Adipocyte (in vitro differentiated cells): ENCODE measurements at places on chromosomes 4 and X.

- DNase-seq = peak; percentile 67
These were observed at the start of gene SEL1L3 for GRCh38 chr4:25862411-25863346. Gene SEL1L3, minus strand, starts transcription at chr4:25862988. Its CDS starts 152 bp downstream, at chr4:25862836.

DNA sequence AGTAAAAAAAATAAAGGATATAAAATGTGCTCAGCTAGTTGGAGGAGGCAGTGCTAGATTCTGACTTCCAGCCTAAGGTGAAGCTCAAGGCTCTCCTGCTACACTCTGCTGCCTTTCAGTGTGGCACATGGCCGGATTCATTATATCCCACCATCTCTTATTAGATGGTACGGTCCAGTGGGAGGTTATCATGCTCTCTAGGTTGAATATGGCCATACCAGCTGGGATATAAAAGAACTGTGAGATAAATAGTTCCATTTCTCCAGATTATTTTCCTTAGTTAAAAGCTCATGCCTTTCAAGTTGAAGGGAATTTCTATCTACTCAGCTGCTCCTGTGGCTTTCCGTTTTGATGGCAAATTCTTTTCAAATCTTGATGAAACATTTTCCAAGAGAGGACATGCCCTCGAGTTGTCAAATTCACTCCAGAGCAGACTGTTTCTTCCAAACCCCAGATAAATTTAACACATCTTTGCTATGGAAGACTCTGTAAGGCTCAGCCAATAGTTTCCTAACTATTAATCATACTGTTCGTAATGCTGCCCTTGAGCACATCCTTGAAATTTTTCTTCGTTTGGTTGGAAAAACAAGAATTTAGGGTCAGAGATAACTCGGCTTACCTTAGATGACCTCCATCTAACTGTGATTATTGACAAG, 2.2 kb upstream of the MGARP start:
- peak; percentile 49 for DNase-seq

DNA sequence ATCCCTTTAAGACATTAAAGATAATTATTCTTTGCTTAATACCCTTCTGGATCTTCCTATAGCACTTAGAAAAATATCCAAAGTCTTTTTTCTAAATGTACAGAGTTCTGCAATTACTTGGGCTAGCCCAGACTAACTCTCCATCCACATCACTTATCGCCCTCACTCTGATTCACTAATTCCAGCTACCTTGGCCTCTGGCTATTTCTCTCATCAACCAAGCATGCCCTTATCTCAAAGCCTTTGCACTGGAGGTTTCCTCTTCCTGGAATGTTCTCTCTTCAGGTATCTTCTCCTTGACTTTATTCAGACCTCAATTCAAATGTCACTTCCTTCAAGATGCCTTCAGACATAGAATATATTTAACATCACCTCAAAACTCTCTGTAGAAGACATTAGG, 345.1 kb upstream of the SMIM31 start:
- DNase-seq = no peak

DNA sequence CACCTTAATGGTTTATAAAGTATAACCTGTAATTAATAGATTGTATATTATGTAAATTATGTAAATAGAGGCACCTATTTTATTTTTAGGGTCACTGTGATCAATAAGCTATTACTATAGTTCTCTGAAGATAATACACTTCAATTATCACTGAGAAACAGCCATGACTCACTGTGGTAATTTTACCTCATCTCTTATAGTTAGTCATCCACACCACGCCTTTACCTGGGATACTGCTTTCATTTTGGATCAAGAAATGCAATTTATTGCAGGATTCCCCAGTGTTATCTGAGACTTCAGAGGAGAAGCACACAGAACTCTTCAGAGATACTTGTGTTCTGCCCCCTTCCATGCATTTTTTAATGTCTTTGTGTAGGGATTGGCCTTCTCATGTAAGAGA, 348.1 kb upstream of the ATOH1 start:
- DNase-seq = no peak

DNA sequence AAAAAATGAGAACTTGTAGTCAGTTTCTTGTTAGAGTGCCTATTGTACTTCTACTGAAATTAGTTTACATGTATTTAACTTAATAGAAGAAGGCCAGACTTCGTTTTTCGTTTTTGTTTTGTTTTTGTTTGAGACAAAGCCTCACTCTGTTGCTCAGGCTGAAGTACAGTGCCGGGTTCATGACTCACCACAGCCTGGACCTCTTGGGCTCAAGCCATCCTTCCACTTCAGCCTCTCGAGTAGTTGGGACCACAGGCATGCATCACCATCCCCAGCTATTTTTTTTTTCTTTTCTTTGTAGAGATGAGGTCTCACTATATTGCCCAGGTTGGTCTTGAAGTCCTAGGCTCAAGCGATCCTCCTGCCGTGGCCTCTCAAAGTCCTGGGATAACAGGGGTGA, 793.9 kb downstream of the ADGRL3 start:
- no peak for DNase-seq

- no peak for DNase-seq
These were observed 695.6 kb upstream of the FAM241A start for GRCh38 chr4:111449657-111450056.

GRCh38 chr4:125727931-125728330, 413.2 kb downstream of the FAT4 start:
- DNase-seq = peak; percentile 10

DNA sequence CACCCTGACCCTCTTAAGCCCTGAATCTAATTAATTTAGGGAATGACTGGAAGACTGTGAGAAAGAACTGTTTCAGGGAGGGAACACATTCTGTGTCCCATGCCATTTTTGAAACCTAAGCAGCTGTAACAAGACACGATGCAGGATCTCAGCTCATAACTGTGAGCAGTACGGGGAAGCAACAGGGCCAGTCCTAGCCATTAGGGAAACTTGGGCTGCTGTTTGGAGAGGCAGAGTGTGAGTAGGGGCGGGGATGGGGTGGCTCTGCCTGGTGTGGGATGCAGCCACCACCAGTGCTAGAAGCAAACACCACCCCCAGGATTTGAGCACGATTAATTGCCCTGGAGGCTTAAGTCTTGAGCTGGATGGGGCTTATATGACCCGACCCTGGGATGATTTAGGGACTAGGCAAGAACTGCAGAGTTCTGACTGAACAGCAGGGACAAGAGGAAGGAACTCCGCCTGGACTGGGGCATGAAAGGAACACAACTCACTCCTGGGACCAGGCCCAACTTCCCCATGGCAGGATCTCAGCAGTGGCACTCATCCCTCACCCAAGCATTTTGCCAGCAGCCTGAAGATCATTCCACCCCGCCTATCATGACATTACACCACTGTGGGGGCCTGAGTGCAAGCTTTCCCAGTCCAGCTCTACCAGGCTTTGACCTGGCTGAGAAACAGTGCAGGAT, 43.1 kb downstream of the ATRX start:
- DNase-seq = no peak

- no peak for DNase-seq
These were observed 149.7 kb upstream of the MSX1 start for GRCh38 chr4:4709736-4710135.

GRCh38 chrX:555725-556666, 74.6 kb upstream of the SHOX start:
- no peak for DNase-seq

- DNase-seq = no peak
These were observed 10.1 kb upstream of the EXOSC9 start for GRCh38 chr4:121790976-121791375.

DNA sequence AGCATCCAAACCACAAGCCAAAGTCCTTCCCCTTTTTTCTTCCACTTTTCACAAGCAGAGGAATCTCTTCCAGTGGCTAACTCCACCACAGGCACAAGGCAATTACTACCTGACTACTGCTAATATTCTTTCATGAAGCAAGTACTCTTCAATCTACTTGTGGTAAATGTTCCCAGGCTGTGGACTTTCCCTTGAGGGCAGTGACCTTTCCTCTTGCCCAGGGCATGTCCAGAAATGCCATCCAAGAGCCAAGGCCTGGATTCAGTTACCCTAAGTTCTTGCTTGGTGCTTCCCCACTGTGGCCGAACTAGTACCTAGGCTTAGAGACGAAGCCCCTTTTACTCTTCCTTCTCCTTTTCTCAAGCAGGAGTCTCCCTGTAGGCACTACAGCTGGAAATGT, 400.7 kb downstream of the DCAF12L2 start:
- no peak for DNase-seq

DNA sequence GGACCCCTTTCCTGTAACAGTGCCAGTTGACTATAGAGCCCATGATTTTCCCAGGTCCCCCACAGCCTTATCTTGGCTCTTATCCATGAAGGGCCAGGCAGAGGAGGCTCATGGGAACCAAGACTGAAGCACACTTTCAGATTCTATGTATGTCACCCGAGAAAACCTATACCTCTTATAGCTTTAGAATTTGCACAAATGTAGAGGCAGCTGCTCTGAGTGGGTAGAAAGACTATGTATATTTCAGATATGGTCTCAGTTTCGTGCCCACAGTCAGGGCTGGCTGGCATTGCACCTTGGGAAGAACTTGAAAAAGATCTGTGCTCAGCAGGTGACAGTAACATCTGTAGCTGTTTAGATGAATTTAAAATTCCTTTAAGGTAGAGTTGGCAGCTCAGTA, 8.3 kb upstream of the LNX1 start:
- DNase-seq = no peak

- no peak for DNase-seq
These were observed 60.4 kb downstream of the MMRN1 start for GRCh38 chr4:89954906-89955695.

DNA sequence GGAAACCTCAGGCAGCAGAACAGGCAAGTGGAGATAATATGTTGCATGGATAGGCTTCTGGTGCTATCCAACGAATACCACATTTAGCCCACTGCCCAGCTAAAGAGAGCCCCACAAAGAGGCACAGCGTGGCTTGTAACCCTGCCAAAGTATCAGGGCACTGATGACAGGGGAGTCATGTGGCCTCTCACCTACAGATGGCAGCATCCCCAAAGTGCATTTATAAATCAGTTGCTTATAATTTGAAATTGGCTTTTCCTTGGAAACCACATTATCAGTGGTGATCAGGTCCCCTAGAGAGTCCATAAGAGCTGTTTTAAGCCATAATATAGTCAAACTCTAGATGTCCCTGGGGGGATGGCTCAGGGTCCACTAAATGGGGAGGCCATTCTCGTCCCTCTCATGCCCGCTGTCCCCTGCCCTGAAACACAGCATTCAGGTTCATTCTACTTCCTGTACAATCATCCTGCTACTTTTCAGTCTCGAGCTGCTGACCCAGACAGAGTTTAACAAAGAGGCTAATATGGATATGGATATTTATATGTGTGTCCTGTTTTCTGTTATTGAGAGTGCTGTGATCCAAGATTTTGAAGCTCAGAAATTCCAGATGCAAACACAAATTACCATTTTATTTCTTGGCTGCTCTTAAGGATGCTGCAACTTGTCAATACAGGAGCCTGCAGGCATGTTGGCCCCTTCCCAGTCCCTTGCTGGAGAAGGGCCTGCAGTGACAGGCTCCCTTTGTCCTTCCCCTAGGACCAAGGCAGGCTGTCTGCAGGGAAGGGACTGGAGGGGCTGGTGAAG, 28.5 kb downstream of the SRPX start:
- DNase-seq = peak; percentile 44

DNA sequence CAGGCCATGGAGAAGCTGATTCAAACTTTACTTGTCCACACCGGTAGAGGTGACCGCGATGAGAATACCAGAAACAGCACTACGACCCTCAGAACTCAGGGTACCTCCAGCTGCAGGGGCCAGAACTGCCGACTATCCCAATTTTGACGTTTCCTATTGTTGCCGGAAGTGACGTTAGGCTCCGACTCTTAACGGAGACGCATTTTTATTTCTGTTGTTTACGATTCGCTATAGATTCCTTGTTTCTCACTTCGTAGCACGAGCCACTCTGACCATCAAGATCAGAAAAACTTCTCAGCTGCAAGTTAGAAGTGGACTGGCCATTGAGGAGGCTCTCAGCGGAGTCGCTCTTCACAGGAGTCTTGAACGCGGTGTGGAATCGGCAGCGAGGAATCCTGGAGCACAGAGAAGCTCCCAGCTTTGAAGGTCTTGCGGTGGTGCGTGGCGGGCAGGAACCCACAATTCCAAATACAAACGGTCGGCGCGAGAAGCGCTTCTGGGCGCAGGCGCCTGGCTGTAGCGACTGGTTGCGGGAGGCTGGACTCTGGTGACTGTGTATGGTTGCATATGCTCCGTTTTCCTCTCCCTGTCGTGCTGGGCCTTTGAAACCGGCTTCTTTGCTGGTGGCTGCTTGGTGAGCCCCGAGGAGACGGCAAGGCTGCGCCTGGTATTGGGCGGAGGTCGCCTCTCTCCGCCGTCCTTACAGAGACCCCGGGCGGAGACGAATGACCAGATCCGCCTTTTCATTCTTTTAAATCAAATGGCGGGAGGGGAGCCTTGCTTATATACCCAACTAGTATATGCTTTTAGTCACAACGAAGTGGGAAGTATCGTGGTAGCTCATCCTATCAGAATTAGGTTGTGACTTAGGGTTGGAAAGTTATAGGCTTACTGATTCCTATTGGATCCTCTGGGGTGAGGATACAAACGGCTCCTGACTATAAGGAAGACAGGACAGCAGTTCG, at the start of the genes CEP44 and FBXO8:
TSS of gene CEP44 (plus strand) at position 405 of the 965 bp plus-strand sequence. CDS start 15,211 bp downstream, outside the sequence.
TSS of gene FBXO8 (minus strand) at position 161 of the 965 bp plus-strand sequence. CDS start 20,575 bp downstream, outside the sequence.
- peak; percentile 92 for DNase-seq

- no peak for DNase-seq
These were observed 4.7 kb downstream of the ZXDB start for GRCh38 chrX:57596516-57596915.

DNA sequence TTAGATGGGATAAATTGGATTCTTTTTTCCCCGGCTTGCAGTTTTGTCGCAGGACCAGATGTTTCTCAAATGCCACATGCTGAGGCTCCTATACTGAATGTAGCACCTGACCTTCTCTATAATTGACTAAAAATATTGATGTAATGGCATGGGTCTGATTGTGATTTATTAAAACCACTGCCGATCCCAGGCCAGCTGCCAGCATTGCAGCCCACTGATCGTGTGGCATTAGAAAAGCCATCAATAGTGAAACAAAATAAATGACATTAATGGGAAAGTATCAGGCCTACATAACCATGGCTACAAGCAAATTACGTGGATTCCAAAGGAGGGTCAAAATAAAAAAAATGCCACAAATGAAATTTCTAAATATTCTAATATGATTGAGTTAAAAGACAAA, 98.7 kb downstream of the MAB21L2 start:
- DNase-seq = no peak

DNA sequence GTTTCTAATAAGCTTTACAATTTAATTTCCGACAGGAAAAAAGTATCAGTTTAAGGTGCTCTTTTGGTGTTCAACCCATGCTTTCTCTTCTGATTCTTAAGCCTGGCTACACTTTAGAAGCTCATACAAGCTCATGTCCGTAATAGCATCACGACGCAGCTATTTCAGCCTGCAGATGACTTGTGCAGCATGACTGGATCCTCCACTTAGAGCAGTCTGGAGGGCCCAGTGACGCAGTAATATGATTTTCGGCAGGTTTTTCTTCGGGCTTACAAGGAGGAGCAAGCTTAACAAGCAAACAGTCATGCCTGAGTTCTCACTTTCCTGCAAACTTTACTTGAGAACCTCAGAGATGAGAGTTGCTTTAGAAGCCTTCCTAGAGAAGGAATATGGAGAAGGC, 85.3 kb upstream of the MAML3 start:
- no peak for DNase-seq

DNA sequence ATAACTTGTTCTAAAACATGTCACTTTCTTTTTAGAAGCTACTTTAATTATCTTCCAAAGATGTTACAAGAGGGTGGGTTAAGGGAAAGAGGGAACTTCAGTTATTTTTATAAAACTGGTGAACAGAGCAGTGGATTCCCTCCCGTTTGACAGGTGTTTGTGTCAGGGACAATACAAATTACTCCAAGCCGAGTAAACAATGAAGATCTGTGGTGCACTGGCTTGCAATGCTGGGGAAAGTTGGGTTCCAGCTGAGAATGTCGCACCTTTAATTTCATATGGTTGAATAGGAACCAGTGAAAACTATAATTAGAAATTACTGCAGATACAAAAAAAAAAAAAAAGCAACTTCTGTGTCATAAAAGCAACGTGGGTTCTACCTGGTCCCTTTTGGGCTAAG, 98.6 kb upstream of the TTC29 start:
- no peak for DNase-seq
